Occipital lobe (tissue), 3 donors: ENCODE measurements at places on chromosomes 1 and 21. TPM values are rescaled to one million over a fixed set of nuclear protein-coding genes. Genes with fewer than 3 reads are reported as not detected.

TCHH gene
- total RNA-seq = not detected

KRTAP21-2 gene
- not detected for total RNA-seq

UTS2 gene
- total RNA-seq = not detected

CACNA1S gene
- total RNA-seq = under 0.01 TPM

C8A gene
- not detected for total RNA-seq

NTNG1 gene
- 18.6 TPM for total RNA-seq

DTL gene
- total RNA-seq = 2.7 TPM

GNG12 gene
- 29.9 TPM for total RNA-seq

AMY2B gene
- total RNA-seq = 201 TPM

GRCh38 chr21:37655611-37656300 lies 260.5 kb downstream of the KCNJ6 start:
- no peak for DNase-seq

- DNase-seq = no peak
These were observed 987 bp upstream of the CDCP2 start for GRCh38 chr1:54153535-54154439.

GRCh38 chr1:200226268-200226968 lies 183.4 kb downstream of the ZNF281 start:
- no peak for DNase-seq

DNA sequence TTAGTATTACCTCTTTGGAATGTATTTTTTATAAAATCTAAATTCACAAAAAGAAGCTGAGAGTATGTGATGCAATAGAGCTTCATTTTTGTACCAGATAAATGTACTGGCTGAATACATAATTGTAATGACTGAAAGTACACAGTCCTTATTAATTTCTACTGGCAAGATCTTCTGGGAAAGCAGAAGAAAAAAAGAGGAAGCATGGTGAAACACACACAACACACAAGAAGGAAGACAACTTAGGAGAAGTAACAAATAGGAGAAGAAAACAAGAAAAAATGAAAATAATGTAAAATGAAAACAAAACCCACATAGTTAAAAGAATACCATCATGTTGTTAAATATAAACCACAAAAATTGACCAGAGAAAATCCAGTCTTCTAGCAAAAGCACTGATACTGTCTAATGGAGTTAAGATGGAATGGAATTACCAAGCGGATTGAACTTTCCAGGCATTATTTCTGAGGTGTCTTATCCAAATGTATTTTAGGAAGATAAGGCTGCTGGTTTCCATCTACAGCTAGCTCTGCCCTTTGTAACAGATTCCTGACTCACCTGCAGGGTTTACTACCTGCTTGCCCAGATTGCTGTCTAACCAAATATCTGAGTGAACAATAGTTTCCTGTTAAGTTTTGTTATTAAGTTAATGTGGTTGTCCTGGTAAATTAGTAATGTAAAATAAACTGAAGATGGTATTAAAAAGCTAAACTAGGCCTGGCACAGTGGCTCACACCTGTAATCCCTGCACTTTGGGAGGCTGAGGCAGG lies 4.5 kb upstream of the COP1 start:
- DNase-seq = no peak

- no peak for DNase-seq
These were observed 127.2 kb downstream of the FOXD2 start for GRCh38 chr1:47565092-47565491.

GRCh38 chr1:201539561-201540431 lies 869 bp downstream of the NAV1 start:
- peak; percentile 77 for DNase-seq

DNA sequence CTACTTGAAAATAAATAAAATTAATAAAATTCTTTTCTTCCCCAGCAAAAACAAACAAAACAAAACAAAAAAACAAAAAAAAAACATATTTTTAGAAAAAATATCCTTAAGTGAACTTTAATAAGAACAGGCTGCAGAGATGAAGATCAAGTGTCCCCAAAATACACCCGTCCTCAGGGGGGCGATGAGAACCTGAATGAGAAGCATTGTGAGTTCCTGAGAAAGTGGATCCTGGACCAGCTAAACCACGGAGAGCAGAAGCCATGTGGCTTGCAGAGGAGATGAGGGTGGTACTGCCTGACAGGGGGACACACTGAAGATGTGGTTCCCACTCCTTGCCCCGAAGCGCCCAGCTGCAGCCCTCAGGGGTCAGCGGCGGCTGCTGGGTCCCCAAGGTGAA lies 89.3 kb downstream of the ITPKB start:
- DNase-seq = no peak

GRCh38 chr21:45822429-45823099 lies 159.0 kb upstream of the COL6A1 start:
- DNase-seq = no peak

DNA sequence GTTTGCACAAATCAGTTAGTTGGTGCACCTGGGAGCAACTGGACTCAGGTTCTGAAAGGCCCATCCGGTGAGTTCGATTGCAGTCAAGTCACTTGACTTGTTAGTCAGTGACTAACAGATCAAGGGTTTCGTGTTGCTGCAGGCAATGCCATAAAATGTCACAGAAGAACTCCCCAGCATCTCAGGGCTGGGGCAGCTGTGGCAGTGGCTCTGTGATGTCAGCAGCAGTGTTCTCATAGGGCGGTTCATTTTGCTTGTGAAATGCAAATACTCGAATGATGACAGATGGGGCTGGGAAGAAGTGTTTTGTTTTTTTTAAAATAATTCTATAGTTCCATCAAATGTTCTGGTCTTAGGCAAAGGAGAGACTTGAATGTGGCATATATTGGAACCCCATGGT lies 287.8 kb downstream of the LMX1A start:
- peak; percentile 10 for DNase-seq

GRCh38 chr1:38068220-38068979 lies 21.8 kb upstream of the POU3F1 start:
- no peak for DNase-seq

DNA sequence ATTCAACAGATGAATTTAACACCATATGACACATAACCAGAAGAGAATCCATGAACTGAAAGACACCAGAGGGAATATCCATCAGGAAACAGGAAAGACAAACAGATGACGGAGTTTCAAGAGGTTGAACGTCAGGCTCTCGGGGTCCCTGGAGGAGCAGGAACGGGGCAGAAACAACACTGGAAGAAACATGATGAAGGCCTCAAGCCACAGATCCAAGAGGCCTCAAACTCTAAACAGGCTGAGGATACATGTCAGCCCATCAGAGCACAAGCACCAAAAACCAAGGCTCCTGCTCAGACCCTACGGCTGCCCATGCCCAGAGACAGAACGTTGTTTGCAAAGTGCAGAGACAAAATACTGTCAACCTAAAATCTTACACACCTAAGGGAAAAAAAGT lies 7.0 kb downstream of the INTS11 start:
- DNase-seq = no peak

DNA sequence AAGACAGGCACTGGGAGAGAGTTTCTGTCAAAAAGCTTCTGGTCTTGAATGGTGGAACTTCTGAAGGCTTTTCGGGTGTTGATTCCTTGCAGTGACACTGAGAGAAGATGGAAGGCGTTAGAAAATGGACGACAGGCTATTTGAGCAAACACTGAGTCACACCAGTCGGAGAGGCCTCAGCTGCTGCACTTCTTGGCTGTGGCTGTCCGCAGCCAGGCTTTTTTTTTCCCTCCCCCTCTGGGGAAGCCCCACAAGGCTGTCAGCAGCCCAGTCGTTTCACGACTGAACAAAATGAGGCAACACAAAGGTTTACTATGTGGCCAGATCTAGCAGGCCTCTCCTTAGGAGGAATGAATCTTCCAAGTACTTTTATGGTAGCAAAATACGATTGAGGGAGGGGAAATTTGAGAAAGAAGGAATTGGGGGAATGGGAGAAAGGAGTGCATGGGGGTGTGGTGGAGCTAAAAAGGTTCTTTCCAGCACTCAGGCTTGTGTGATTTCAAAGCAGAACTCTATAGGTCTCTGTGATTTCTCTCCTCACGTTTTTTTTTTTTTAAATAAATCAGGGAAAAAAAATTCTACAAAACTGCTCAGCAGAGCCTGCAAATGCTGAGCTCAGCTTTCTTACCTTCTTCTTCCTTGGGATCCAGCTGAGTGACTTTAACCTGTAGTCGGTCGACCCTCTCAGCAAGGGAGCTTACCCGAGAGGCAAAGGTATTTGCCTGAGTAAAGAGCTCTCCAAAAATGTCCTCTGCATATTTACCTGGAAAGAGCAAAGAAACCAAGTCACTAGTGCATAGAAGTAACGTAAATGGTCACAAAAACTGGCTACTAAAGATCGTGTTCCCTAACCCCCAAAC lies 26.1 kb downstream of the GPR3 start:
- DNase-seq = peak; percentile 62

DNA sequence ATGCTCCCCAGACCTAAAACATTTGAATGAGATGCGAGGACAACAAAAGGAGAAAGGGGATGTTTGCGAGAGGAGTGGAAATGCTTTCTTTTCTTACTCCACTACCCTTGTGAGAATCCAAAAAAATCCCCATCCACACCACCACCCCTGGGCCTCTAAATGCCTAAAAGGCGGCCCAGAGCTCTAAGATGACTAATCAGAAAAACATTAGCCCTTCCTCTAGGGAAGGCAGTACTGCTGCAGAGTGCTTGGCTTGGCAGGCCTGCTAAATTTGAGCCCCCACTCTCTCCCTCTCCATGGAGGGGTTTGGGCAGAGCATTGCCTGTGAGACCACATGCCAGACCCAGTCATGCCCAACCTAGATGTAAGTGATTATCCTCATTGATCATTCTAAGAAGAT lies 347.9 kb downstream of the USH2A start:
- DNase-seq = no peak

DNA sequence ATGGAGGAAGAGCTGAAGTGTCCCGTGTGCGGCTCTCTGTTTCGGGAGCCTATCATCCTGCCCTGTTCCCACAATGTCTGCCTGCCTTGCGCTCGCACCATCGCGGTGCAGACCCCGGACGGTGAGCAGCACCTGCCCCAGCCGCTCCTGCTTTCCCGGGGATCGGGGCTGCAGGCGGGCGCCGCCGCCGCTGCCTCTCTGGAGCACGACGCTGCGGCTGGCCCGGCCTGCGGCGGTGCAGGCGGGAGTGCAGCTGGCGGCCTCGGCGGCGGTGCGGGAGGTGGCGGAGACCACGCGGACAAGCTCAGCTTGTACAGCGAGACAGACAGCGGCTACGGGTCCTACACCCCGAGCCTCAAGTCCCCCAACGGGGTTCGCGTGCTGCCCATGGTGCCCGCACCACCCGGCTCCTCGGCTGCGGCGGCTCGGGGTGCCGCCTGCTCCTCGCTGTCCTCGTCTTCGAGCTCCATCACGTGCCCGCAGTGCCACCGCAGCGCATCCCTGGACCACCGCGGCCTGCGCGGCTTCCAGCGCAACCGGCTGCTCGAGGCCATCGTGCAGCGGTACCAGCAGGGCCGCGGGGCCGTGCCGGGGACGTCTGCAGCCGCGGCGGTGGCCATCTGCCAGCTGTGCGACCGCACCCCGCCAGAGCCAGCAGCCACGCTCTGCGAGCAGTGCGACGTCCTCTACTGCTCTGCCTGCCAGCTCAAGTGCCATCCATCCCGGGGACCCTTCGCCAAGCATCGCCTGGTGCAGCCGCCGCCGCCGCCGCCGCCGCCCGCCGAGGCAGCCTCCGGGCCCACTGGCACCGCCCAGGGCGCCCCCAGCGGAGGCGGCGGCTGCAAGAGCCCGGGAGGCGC lies 1.3 kb downstream of the TRIM67 start:
- no peak for DNase-seq

- no peak for DNase-seq
These were observed 413.1 kb downstream of the PTPRU start for GRCh38 chr1:29649189-29650040.

DNA sequence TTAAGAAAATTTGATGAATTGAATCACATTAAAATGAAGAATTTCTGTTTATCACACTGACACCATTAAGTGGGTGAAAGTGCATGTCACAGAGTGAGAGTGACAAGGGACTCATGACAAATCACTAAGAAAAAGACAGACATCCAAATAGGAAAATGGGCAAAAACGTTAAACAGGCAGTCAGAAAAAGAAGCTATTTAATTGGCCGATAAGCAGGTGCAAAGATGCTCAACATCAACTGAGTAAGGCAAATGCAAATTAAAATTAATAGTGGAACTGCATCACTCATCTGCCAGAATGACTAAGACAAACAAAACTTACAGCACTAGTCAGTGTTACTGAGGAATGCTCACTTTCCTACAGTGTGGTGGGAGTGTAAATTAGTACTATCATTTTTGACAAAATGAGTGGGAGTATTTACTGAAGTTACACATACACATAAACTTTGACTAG lies 39.2 kb upstream of the RUNX1 start:
- DNase-seq = no peak

GRCh38 chr21:9837946-9838737 lies 683.2 kb upstream of the TPTE start:
- no peak for DNase-seq

- no peak for DNase-seq
These were observed 52.8 kb upstream of the GOLT1A start for GRCh38 chr1:204266504-204267034.

DNA sequence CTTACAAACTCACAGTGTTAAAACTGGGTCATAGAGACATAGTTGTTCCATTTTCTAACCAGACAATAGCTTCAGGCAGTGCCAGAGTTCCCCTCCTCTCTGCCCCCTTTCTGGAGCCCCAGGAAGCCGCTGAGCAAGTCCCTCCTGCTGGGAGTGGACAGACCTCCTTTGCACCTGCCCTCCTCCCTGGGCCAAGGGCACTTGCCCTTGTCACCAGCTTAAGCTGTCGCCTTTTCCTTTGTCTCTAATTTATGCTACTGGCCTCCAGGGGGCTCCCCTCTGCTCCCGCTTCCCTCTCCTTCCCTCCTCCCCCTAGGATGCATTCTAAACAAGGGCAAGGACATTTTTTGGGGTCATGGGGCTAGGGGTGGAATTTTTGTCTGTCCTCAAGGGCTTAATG lies 182.4 kb downstream of the MIS18A start:
- no peak for DNase-seq

- peak; percentile 31 for DNase-seq
These were observed 19.6 kb upstream of the C1orf159 start for GRCh38 chr1:1135339-1136136.

- DNase-seq = peak; percentile 84
These were observed 8.0 kb downstream of the FAAH start for GRCh38 chr1:46401964-46402626.

DNA sequence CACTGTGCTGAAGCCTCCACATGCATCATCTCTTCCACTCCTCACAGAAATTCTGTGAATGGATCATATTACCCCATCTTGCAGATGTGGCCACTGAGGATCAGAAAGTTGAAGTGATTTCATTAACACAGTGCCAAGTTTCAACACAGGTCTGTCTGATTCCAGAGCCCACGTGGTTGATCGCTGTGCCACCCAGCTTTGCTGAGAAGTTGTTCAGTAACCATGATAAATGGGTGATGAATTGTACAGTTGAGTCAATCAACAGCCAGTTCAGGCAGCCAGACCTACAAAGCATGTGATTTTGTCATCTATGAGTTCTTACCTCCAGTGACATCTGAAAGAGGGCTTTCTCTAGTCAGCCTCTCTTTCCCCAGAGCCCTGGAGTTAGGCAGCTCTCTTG lies 61.8 kb upstream of the GRHL3 start:
- DNase-seq = no peak

- DNase-seq = no peak
These were observed 83.3 kb downstream of the LACTBL1 start for GRCh38 chr1:22889213-22889827.

- DNase-seq = no peak
These were observed 66.3 kb upstream of the PRDX6 start for GRCh38 chr1:173410794-173411236.

GRCh38 chr1:227780101-227781044 lies 35.1 kb upstream of the PRSS38 start:
- DNase-seq = no peak

- DNase-seq = no peak
These were observed 13.5 kb upstream of the CD2 start for GRCh38 chr1:116740746-116741145.
